ENCODE measurements at places on chromosomes 2 and 18.

- no peak for DNase-seq
Measured at GRCh38 chr2:168499500-168499899, 43.4 kb downstream of the CERS6 start.

- DNase-seq, result no peak
Measured at GRCh38 chr2:27496357-27497287, at the start of gene GCKR. GCKR (plus strand) TSS chr2:27496839; CDS start chr2:27496905, 66 bp downstream.

- DNase-seq, result no peak
Measured at GRCh38 chr2:218384975-218385374, 2.9 kb downstream of the SLC11A1 start.

DNA sequence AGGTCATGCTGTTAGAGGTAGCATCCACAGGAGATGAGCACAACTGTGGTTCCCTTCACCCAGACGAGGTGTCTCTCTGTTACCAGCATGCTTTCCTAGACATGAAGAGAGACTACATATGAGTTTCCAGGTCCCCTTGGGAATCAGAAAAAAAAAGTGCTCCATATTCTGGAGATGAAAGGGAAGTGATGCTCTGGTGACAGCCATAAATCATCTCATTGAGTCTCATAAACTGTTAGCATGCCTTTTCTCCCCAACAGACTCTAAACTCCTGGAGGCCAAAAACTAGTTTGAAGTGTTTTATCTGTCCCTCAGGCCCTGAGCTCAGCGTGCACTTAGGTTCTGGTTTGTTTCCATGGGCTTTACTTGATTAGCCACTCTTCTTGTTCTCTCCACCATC is 124.6 kb upstream of the CREB1 start:
- DNase-seq, result no peak

- DNase-seq, result no peak
Measured at GRCh38 chr2:25482341-25482740, 140.6 kb upstream of the DNMT3A start.

DNA sequence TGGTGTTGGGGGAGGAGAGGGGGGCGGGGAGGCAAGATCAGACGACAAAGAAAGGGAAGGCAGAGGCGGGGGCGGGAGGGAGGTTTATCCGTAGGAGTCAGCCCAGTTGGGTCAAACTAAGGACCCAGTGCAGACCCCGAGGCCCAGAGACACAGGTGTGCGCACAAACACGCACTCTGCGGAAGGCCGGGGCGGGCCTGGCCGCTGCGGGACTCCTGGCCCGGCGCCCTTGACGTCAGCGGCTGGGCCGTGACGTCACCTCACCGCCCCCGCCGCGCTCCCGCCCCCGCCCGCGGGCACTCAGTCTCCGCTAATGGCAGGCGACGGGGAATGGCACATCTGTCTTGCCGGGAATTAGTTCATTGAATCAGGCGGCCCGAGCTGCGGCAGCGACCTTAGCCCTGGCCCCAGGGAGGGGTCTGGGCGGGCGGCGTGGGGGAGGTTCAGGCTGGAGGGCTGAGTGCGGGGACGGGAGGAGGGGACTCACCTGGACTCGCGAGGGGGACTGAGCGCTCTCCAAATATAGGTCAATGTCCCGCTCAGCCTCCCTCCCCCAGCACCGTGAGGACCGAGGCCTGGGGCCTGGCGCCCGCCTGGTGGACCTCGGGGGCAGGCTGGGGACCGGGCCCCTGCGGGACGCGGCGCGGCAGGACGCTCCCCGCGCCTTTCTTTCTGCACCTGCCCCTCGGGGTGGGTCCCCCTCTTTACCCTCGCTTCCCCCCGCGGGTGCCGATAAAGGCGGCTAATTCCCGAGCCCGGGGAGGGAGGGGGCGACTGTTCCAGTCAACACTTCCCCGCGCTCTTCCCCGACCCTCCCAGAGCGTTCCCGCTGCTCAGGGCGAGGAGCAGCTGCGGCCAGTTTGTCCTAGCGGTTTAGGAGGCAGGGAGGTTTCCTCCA is 15.5 kb upstream of the ECEL1 start:
- peak; percentile 72 for DNase-seq

DNA sequence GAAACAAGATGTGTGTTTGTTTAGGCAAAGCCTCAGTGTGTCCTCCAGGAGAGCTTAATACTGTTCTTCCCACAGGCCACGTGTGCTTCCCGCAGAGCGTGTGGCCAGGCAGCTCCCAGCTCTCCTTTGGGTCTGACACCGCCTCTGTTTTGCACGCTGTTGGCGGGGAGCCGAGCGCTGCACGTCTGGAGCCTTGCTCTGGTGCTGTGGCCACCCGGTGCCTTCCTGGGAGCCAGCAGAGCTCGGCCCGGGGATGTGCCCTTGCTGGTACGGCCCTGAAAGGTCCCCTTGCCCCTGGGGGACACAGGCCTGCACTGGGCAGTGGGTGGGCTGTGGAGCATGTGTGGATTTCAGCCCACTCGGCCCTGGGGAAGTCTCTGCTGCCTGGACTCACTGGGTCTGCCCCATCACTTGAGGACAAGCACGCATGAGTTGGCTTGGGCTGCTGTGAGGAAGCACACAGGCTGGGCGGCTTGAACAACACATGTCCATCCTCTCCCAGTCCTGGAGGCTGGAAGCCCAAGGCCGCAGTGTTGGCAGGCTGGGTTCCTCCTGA is 160.7 kb upstream of the HDAC4 start:
- DNase-seq, result peak; percentile 77

DNA sequence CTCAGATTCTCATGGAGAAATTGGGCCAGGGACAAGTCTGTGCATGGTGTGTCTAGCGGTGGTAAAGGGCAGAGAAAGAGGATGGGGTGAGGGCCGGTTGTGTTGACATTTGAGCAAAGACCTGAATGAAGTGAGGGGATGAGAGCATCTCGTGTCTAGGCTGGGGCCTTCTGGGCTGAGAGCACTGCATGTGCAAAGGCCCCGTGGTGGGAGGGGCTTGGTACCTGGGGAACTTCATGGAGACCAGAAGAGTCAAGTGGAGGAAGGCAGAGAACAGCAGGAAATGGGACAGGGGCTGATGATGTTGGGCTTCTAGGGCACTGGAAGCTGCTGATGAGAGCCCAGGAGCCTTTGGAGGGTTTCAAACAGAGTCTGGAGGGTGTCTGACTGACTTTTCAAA is 76.8 kb downstream of the SH3BP4 start:
- no peak for DNase-seq

GRCh38 chr2:42567806-42568400 is 529 bp upstream of the MTA3 start:
- DNase-seq, result peak; percentile 35

- no peak for DNase-seq
Measured at GRCh38 chr2:226752887-226753286, 46.7 kb downstream of the IRS1 start.

DNA sequence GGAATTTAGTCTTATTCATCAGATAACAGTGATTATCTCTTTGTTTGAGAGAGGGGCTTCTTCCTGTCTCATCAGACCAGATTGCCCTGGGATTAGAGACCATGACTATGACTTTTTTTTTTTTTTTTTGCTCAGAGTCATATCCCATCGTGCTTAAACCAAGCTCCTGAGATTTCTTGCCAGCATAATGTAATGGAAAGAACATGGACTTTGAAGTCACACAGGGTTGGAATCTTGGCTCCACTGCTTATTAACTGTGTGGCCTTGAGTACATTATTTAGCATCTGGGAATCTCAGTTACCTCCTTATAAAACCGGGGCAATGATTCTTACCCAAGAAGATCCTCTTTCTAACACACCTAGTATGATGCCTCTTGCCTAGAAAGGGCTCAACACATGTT is 268.3 kb downstream of the DYSF start:
- DNase-seq, result no peak

Measured in BE2C (cell line).